Activated CD4-positive, CD25-positive, alpha-beta regulatory T cell treated with anti-CD3 and anti-CD28 coated beads, Interleukin-2, amount 50 U/mL, for 24 hours (primary cell): ENCODE measurements at places on chromosomes 5 and 9.

GRCh38 chr5:110269478-110270142 lies 456.9 kb downstream of the TMEM232 start:
- ATAC-seq, result no peak

DNA sequence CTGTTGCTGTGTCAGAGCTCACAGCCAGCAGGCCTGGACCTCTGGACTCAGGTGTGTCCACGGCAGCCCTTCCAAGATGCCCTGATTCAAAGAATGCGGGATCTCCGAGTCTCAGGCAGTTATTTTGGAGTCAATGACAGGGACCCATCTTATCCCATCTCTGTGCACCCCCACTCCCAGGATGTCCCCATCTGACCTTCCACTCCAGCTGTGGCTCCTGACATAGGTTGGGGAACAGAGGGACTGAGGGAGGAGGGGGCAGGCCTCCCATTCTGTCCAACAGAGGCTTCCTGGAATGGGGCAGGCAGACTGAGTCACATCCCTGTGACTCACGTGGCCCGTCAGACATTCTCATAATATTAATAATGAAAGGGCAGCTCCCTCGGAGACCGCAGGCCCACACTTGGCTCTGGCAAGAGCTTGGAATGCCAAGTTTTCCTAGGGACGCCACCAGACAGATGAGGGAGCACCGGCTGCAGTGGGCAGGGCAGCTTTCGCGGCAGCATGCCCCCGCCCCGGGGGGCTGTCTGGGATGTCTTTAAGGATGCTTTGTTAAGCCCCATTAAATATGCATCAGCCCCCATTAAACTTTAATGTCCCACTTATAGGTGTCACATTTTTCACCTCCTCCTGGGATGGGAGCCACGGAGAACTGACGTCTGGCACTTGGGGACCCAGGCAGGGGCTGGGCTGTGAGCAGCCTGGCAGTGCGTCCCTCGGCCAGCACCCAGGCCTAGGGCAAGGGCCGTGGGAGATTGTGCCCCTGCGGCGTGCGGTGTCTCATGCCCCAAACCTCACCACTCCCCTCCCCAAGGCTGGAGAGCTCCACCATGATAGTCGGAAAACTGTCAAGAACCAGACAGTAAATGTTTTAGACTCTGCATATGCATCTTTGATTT lies 23.6 kb upstream of the FIBCD1 start:
- ATAC-seq, result no peak

DNA sequence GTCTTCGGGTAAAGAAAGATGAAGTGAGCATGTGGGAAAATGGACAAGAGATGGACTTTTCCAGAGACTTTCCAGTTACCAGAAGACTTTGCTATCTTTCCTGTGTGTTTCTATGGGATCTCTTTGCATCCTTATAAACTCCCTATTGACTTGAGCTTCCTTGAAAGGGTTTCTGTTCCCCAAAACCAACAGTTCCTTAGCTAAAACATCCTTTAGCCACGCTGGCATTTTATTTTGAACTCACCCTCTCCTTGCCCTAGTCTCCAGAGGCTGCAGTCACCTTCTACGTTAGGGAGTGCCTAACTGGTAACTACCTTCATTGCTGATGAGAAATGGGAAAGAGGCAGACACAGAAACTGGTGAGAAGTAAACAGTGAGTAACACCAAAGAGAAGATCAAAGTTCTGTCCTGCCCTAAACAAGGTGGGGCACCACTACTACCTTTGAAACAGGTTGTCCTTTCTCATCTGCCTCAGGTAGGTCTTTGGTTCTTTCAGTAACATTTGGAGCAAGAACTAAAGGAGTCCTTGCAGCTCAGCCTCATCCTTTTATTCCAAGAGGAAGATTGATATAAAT lies 402.9 kb downstream of the ENC1 start:
- ATAC-seq, result no peak

- ATAC-seq, result no peak
These were observed 65.4 kb upstream of the ANKRD55 start for GRCh38 chr5:56298336-56299090.

DNA sequence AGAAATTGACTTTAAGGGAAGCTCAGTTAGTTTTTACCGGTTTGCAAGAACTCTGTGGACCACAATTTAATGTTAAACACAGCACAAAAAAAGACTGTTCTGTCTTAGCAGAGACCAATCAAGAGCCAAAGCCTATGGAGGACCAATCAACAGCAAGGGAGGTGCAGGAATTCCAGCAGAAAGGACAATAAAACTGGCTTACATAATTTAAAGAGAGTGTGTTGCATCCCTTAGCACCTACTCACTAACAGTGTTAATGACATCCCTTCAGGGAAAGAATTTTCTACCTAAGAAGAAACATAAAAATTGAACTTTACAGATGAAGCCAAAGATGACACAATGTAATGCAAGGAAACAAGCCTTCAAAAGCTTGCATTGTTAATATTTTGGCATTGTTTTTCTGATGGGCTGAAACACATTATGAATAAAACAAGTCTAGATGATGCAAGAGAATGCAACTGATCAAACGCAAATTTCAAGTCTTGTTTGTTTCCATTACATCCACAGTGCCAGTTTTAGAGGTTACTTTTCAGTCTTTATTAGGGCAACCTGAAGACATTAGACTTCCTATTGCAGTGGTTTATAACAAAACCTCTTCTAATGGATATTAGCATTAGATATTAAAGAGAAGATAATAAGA lies 111.3 kb upstream of the FST start:
- no peak for ATAC-seq

DNA sequence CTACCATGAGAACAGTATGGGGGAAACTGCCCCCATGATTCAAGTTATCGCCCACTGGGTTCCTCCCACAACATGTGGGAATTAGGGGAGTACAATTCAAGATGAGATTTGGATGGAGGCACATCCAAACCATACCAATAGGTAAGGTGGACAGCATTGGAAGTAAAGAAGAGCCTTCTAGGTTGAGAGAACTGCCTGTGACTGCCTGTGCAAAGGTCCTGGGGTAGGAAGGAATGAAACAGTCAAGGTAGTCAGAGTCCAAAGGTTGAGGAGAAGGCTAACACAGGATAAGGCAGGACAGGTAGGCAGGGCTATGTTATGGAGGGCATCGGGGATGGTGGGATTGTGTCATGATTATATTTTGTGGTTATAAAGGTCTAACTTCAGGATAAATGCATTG lies 6.1 kb downstream of the GDA start:
- ATAC-seq, result no peak

DNA sequence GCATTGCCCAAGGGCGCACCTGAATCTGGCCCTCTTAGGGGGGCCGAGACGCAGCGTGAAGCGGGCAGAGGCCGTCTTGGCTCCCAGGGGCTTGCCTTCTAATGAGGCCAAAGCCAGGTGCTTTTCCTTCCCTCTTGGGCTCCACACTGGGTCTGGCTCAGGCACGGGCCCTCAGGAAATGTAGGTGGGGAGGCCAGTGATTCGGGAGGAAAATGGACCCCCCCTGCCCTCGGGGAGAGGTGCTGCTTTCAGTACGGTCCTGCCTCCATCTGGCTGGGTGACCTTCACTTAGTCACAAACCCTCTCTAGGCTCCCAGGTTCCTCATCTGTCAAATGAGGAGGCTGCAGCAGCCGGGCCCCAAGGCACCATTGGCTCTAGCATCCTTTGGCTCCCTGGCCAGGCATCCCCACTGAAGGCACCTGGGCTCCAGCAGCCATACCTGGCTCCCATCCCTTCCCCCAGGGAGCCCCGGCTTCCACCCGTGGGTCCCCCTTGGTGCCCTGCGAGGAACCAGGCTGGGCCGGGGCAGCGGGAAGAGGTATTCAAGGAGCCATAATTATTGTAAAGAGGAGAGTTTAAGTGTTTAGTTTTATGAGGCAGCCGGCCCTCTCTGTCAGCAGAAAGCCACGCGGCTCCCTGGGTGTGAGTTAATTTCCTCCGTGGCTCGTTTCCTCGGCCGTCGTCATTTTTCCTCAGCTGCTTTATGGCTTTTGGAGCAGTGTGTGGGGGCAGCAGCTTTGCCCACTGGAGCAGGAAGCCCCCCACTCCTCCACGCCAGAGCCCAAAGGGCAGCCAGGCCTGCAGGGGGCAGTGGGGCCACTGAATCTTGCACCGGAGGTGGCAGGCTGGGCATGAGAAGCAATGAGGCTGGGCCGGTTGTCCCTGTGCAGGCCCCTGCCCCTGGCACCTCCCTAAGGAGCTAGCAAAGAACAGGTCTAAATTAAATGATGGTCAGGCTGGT lies 24.9 kb upstream of the UNC5A start:
- no peak for ATAC-seq
